ENCODE measurements at places on chromosomes 3 and 15. TPM values are rescaled to one million over a fixed set of nuclear protein-coding genes. Genes with fewer than 3 reads are reported as not detected.

DNA sequence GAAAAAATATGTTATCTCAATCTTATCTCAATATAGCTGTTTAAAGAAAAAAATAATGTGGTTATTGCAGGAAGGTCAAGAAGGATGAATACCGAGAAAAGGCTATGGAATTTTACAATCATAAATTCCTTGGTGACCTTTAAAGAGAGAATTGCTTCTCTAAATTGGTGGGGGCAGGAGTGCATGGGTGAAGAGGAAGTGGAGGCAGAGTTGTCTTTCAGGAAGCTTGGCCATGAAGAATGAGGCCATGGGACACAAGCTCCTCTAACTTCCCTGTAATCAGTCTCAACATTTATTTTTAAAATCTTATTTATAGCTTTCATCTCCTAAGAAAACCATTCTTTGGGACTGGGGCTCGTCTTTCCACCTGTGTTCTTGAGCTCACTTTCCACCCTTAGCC, 22.4 kb upstream of the ALDH1A2 start:
- no peak for DNase-seq

DNA sequence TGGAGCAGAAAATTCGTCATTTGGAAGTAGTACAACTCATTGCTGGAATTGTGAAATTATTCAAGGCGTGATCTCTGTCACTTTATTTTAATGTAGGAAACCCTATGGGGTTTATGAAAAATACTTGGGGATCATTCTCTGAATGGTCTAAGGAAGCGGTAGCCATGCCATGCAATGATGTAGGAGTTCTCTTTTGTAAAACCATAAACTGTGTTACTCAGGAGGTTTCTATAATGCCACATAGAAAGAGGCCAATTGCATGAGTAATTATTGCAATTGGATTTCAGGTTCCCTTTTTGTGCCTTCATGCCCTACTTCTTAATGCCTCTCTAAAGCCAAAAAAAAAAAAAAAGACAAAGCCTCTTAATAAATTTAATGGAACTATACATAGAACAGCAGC, 5.5 kb upstream of the TIMMDC1 start:
- no peak for DNase-seq

GRCh38 chr3:11290743-11291680, 18.8 kb downstream of the ATG7 start:
- peak; percentile 50 for DNase-seq

- DNase-seq: no peak
Measured at GRCh38 chr3:100041328-100041749, 73.0 kb downstream of the FILIP1L start.

DNA sequence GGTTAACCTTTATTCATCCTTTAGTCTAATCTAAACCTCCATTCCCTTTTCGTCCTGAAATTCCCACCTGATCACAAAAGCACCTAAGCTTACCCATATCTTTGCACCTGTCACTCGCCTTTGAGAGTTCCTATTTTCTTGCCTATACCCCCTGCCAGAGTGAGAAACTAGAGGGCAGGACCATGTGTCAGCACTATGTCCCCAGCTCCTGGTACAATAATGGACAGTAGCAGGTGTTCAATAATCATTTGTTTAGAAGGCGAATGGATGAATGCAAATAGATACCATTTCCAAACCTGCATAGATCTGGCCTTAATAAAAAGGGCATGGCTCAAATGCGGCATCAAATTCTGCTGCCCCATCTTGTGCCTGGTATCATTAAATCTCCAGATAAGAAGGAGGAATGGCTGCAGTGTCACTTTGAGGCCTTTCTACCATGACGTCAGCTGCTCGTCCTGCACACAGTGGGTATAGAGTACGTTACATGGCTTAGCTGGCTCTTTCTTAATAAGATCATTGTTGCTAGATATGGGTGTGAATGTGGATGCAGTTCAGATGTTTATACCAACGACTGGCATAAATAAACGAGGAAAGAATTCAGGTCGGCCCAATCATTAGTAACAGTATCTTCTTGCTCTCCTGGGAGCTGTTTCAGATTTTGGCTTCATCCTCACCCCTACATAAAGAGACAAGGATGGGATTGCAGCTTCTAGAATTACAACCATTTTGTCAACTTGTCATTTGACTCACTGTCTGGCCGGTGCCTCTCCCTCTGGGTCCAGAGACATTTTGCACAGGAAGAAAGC, 148.7 kb downstream of the RORA start:
- no peak for DNase-seq

DNA sequence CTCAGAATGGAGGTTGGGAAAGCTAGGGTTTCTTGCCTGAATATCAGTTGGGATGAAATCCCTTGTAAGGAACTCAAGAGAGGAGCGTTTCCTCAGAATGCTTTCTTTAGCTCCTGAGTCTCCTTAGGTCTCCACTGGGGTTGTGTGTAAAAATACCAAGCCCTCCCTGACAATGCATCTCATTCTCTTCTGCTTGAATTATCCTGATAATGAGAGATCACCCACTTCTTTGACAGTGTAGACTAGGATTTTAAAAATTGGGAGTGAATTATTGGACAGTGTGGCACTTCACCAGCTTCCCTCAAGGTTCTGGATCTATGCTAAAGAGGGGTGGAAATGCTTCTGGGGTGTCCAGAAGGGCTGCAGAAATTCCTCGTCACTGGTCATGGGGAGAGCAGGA, 41.8 kb upstream of the POLG start:
- DNase-seq: no peak

DNA sequence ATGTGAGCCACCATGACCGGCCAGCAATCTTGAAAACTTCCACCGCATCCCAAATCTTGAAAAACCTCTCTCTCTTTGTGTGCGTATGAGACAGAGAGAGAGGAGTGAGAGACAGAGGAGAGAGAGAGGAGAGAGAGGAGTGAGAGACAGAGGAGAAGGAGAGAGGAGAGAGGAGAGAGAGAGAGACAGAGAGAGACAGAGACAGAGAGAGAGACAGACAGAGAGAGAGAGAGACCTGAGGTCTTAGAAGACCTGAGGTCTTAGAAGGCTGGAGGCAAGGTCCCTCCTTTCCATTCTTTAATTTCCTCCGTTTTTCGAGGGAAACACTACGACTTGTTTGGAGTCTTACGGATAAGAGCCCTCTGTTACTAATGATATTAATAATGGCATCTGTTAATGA, 39.5 kb downstream of the TMEM40 start:
- DNase-seq: no peak

- no peak for DNase-seq
Measured at GRCh38 chr15:70507772-70508371, 255.5 kb downstream of the UACA start.

Gene SCAANT1
- polyA plus RNA-seq: not detected

Gene APOD
- polyA plus RNA-seq: not detected

Gene TTLL13
- polyA plus RNA-seq: not detected

Gene TM4SF18
- not detected for polyA plus RNA-seq

Gene FMN1
- polyA plus RNA-seq: 1.4 TPM

Gene CYP11A1
- not detected for polyA plus RNA-seq

Gene MED12L
- polyA plus RNA-seq: not detected

Gene CD80
- polyA plus RNA-seq: not detected

Gene C3orf70
- polyA plus RNA-seq: not detected

Gene CHST2
- polyA plus RNA-seq: 11.5 TPM

All from naive thymus-derived CD4-positive, alpha-beta T cell (primary cell).